Vagina (tissue), 2 donors: ENCODE measurements at places on chromosomes 1 and 21. TPM values are rescaled to one million over a fixed set of nuclear protein-coding genes. Genes with fewer than 3 reads are reported as not detected.

DNA sequence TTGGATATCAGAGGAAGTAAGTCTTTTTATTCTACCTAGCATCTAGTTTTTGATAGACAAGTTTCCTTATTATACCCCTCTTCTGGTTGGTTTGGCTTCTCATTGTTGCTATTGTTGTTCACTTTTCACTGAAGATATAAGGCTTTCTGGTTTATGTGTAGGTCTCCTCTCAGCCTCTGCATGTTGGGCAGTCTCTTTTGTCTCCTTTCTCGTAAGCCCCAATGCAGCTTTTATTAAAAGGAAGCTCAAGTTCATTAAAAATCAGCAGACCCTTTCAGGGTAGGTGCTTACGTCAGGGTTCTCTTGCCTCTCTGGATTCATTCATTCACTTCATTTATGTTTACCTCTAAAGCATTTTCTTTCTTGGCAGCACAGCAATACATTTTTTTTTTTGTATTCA lies 4.8 kb upstream of the DHX9 start:
- no peak overlapping the region for H3K4me3 ChIP-seq

GRCh38 chr1:180939711-180940103 lies 27.0 kb downstream of the KIAA1614 start:
- no peak overlapping the region for H3K27ac ChIP-seq
- H3K27me3 ChIP-seq = no peaks in the 10 kb centered on the region
- peaks cover 29% of the 10 kb centered on the region for H3K36me3 ChIP-seq
- no peaks in the 10 kb centered on the region for H3K4me1 ChIP-seq
- no peak overlapping the region for H3K4me3 ChIP-seq

GRCh38 chr1:247895163-247895637 lies at the start of gene OR2W3:
Gene OR2W3, plus strand, starts transcription at chr1:247895587. Its CDS starts 0 bp downstream, at chr1:247895587.
- no peak within 1 kb of the TSS for H3K4me3 ChIP-seq
- H3K4me1 ChIP-seq = no peaks in the 10 kb centered on the region
- H3K36me3 ChIP-seq = no peaks in the 10 kb centered on the region
- no peak for DNase-seq
- H3K27ac ChIP-seq = no peak within 1 kb of the TSS

GRCh38 chr1:9689971-9690381 lies 38.4 kb downstream of the PIK3CD start:
- H3K27ac ChIP-seq = peak overlapping the region; percentile 53
- no peaks in the 10 kb centered on the region for H3K36me3 ChIP-seq
- H3K4me1 ChIP-seq = peaks cover 45% of the 10 kb centered on the region
- no peaks in the 10 kb centered on the region for H3K27me3 ChIP-seq
- DNase-seq = no peak

- H3K36me3 ChIP-seq = peaks cover 14% of the 10 kb centered on the region
- H3K27me3 ChIP-seq = no peaks in the 10 kb centered on the region
- H3K4me3 ChIP-seq = no peak overlapping the region
- H3K27ac ChIP-seq = peak overlapping the region; percentile 78
Measured at GRCh38 chr1:67020304-67020703, 33.6 kb downstream of the SLC35D1 start.

- no peaks in the 10 kb centered on the region for H3K36me3 ChIP-seq
- H3K4me1 ChIP-seq = no peaks in the 10 kb centered on the region
- no peak for DNase-seq
- no peaks in the 10 kb centered on the region for H3K27me3 ChIP-seq
Measured at GRCh38 chr1:26553942-26554682, 24.6 kb downstream of the RPS6KA1 start.

DNA sequence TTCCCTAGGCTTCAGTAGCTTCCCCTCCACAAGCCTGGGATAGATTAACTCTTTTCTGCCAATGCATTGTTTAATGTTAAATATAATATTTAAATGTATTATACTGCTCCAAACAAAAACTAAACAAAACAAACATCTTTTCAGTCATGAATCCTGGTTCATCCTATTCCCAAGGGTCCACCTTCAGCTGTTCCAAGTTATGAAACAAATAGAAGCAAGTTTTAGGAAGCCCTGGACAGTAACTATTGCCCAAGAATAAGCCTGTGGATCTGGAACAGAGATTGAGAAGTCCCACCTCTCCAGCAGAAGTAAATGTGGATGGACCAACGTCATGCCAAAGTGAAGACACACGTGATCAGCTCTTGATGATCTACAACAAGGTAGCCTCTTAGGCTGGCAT lies 408.1 kb downstream of the SETD4 start:
- no peak overlapping the region for H3K27ac ChIP-seq
- no peak overlapping the region for H3K4me3 ChIP-seq
- H3K36me3 ChIP-seq = no peaks in the 10 kb centered on the region
- DNase-seq = no peak
- H3K4me1 ChIP-seq = peaks cover 13% of the 10 kb centered on the region

- H3K4me1 ChIP-seq = no peaks in the 10 kb centered on the region
- no peaks in the 10 kb centered on the region for H3K36me3 ChIP-seq
- no peaks in the 10 kb centered on the region for H3K27me3 ChIP-seq
- DNase-seq = no peak
- H3K27ac ChIP-seq = no peak overlapping the region
- no peak overlapping the region for H3K4me3 ChIP-seq
Measured at GRCh38 chr1:16038620-16038912, 5.0 kb upstream of the CLCNKB start.

GRCh38 chr1:91440847-91441246 lies 36.2 kb upstream of the HFM1 start:
- DNase-seq = no peak
- H3K4me3 ChIP-seq = no peak overlapping the region
- no peaks in the 10 kb centered on the region for H3K27me3 ChIP-seq
- H3K27ac ChIP-seq = no peak overlapping the region

DNA sequence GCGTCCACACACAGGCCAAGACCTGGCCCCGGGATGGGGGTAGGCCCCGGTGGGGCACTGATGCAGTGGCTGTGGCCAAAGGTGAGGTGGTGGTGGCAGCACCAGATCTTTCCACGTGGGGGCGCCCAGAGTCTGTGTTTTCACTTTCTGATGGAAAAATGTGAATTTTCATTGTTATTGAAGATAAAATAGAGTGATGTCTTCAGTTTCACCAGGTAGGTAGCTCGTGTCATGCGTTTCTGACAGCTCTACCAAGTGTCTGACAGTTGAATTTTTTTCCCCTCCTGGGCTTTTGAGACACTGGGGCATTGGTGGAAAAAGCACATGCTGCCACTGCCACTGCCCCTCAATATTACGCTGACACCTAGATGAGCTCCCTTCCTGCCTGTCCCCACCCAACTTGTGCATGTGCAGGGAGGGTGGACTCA lies 40.0 kb upstream of the MAGOH start:
- no peak overlapping the region for H3K27ac ChIP-seq
- H3K27me3 ChIP-seq = no peaks in the 10 kb centered on the region
- DNase-seq = no peak
- H3K4me1 ChIP-seq = no peaks in the 10 kb centered on the region

- no peak for DNase-seq
- no peaks in the 10 kb centered on the region for H3K36me3 ChIP-seq
- no peak overlapping the region for H3K4me3 ChIP-seq
- no peak overlapping the region for H3K27ac ChIP-seq
Measured at GRCh38 chr1:215786997-215787396, 219.9 kb downstream of the KCTD3 start.

DNA sequence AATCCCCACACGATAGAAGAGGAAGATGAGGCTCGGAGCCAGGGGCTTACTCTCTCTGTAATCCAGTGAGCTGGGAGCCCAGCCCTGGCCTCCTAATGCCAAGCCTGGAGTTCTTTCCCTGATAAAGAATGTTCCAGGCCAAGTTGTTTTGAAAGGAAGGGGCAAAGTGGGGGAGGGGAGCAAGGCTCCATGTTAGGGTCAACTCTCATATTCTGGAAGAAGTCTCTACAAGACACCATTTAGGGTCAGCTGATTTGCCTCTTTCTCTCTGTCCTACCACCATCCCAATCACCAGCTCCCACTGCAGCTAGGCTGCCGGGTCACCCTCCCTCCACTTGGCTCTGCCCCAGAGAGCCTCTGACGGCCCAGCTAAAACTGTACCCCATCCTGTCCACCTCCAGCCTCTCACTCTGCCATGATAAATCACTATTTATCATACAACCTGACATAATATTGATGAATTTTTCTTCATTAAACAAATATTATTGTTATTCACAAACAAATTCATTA lies 95.0 kb downstream of the GLIS1 start:
- H3K36me3 ChIP-seq = no peaks in the 10 kb centered on the region
- no peak overlapping the region for H3K27ac ChIP-seq
- H3K4me3 ChIP-seq = no peak overlapping the region

DNA sequence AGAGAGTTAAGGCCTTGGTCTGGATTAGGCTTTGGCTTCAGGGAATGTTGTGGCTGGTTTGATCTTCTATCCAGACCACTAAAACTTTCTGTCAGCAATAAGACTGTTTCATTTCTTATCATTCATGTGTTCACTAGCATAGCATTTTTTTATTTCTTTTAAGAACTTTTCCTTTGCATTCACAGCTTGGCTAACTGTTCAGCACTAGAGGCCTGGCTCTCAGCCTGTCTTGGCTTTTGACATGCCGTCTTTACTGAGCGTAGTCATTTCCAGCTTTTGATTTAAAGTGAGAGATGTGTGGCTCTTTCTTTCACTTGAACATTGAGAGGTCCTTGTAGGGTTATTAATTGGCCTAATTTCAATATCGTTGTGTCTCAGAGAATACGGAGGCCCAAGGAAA lies 62.5 kb downstream of the RNF220 start:
- H3K4me3 ChIP-seq = no peak overlapping the region
- H3K27ac ChIP-seq = no peak overlapping the region
- no peaks in the 10 kb centered on the region for H3K36me3 ChIP-seq
- no peak for DNase-seq

DNA sequence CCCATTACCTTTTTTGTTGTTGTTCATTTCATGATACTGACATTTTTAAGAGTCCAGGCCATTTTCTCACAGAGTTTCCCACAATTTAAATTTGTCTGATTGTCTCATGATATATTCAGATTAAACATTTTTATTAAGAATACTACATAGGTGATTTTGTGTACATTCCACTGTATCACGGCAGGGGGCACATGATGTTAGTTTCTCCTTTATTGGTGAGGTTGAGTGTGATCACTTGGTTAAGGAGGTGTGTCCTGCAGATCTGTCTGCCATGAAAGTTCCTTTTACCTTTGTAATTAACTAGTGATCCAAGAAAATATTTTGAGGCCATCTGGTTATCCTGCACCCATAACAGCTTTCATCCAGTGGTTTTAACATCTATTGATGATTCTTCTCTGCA lies 11.8 kb downstream of the RTCA start:
- no peaks in the 10 kb centered on the region for H3K4me1 ChIP-seq
- no peak for DNase-seq
- no peaks in the 10 kb centered on the region for H3K27me3 ChIP-seq
- no peak overlapping the region for H3K27ac ChIP-seq

DNA sequence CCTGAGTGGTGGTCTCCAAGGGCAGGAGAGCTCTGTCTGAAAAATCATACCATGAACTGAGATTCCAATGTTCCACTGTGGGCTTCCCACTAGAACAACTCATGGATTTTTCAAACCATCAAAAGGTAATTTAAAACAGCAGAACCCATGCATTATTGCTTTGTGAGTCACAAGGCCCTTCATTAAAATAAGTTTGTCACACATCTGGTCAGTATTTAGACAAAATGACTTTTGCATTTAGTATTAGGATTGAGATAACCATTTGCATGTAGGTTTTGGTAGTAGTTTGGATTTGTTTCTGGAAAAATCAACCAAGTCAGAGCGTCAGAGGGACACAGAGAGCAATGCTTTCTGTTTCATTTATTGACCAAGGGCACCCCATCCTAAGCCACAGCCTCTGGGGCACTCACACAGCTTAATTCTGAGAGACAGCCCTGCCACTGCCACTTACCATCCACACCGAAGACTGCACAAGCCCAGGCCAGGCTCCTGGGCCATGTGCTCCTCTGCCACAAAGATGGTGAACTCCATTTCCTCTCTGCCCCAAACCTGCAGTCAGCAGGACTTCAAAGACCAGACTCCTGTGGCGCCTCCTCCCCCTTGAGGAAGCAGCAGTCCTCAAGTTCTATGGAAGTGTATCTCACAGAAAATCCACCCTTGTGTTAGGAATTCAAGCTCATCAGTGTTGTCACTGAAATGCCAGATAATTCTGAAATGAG lies 132.6 kb upstream of the DUSP10 start:
- no peak overlapping the region for H3K27ac ChIP-seq
- H3K4me3 ChIP-seq = no peak overlapping the region

- H3K36me3 ChIP-seq = no peaks in the 10 kb centered on the region
- DNase-seq = no peak
- H3K27ac ChIP-seq = no peak overlapping the region
- H3K4me1 ChIP-seq = peaks cover 29% of the 10 kb centered on the region
- no peak overlapping the region for H3K4me3 ChIP-seq
- H3K27me3 ChIP-seq = no peaks in the 10 kb centered on the region
Measured at GRCh38 chr1:225748529-225748928, 29.1 kb upstream of the SRP9 start.

DNA sequence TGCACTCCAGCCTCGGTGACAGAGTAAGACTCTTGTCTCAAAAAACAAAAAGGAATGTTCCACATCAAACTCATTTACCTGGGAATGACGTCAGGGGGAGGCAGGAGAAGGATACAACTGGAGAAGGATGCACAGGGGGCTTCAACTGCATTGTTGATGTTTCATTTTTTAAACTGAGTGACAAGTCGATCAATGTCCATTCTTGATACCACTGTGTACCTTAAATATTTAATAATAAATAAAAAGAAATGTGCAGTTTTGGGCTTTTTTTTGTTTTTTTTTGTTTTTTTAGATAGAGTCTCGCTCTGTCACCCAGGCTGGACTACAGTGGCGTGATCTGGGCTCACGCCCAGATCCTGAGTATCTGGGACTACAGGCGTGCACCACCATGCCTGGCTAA lies 35.8 kb downstream of the PLEKHO1 start:
- no peak overlapping the region for H3K4me3 ChIP-seq
- peaks cover 8% of the 10 kb centered on the region for H3K4me1 ChIP-seq
- H3K36me3 ChIP-seq = no peaks in the 10 kb centered on the region
- H3K27me3 ChIP-seq = no peaks in the 10 kb centered on the region
- no peak overlapping the region for H3K27ac ChIP-seq

- H3K36me3 ChIP-seq = no peaks in the 10 kb centered on the region
- no peak overlapping the region for H3K4me3 ChIP-seq
- no peaks in the 10 kb centered on the region for H3K4me1 ChIP-seq
Measured at GRCh38 chr1:85629532-85629920, 49.0 kb downstream of the CCN1 start.

DNA sequence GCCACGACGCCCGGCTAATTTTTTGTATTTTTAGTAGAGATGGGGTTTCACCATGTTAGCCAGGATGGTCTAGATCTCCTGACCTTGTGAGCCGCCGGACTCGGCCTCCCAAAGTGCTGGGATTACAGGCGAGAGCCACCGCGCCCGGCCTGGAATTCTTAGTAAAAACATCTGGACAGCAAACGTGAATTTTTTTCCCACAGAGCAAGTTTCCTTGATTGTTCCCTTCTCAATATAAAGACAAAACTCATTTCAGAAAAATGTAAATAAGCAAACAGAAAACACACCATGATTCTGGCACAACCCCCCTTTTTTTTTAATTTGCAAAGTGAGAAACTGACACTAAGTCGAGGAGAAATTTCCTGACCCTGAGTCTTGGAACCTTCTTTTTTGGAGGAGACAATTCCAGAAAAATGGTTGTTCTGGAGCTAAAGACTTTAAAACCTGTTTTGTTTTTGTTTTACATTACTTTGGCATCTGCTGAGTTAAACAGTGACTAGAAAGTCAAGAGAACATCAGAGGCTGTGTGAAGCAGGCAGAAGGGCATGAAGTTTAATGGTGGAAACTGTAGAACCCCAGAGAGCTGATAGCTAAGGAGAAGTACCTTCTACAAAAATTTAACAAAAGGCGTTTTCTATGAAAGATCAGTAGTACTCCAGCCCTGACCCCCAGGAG lies 10.3 kb upstream of the HMGCS2 start:
- H3K4me3 ChIP-seq = no peak overlapping the region
- no peaks in the 10 kb centered on the region for H3K36me3 ChIP-seq
- H3K27ac ChIP-seq = peak overlapping the region; percentile 11
- DNase-seq = no peak

CTTNBP2NL gene
- 24.8 TPM for total RNA-seq

LRRC3 gene
- total RNA-seq = 2.5 TPM

NBPF12 gene
- total RNA-seq = 14.7 TPM

TAS1R3 gene
- 0.74 TPM for total RNA-seq

CYP2J2 gene
- 0.74 TPM for total RNA-seq
